ENCODE measurements at places on chromosomes 11 and 22.
A peak's percentile ranks its signal among the peaks of the same experiment; 100 is the strongest.

GRCh38 chr11:69572233-69572860, 68.6 kb upstream of the CCND1 start:
- no peak for DNase-seq

- peak; percentile 3 for DNase-seq
These were observed 122.2 kb downstream of the ST3GAL4 start for GRCh38 chr11:126477535-126478305.

DNA sequence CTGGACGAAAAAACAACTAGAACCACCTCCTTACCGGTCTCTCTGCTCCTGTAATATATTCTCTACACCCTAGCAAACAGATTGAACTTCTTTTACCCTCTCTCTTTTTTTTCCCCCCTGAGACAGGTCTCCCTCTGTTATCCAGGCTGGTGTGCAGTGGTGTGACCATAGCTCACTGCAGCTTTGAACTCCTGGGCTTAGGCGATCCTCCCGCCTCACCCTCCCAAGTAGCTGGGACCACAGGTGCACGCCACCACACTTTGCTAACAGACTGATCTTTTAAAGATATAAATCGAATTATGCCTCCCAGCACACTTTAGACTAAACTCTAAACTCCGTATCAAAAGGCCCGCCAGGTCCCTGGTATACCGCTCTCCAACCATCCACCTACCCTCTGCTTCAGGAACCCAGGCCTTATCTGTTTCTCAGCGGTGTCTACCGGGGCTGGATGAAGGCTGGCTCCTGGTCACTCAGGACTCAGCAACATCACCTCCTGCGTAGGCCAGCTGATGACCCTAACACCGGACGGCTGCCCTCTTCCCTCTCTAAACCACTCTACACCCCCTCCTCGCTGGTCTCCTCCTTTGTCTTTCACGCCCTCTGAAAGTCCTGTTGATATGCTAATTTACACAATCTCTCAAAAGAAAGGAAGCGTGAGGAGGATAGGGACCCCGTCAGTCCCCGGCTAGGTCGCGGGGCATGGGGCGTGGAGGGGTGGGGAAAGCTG, 745 bp downstream of the C22orf39 start:
- DNase-seq: no peak

DNA sequence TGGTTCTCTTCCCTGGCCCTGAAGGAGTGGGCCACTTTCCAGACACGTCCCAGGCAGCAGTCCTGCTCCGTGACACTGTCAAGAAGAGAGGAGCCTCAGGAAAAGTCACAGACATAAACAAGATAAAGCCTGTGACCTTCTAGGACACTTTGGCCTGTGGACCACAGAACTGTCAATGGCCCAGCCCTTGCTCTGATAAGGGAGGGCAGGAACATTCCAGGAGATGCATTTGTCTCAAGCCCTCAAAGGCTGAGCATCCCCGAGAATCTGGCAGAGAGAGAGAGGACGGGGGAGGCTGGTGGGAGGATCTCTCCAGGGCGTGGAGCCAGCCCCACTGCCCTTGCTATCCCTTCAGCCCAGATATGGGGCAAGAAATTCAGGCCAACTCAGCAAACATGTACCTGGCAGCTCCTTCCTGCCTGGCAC, 476.4 kb downstream of the INSC start:
- DNase-seq: no peak

DNA sequence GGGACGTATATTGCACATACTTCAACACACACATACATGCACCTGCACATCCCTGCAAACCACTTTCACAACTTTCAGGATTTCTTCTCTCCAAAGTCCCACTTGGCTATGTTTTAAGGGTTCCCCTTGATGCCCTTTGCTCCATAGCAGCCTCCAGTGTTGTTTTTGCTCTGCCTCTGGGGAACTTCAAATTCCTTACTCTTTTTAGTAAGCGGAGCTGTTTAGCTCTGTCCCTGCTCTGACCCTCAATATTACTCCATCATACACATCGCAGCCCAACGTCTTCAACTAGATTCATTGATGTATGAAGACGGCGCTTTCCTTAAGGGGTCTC, 18.3 kb downstream of the PRR5L start:
- no peak for DNase-seq
